Suppressor macrophage treated with lipopolysaccharide for 4 hours (primary cell): ENCODE measurements at places on chromosomes 6 and 20.

GRCh38 chr20:13863244-13863643 is 78.4 kb downstream of the NDUFAF5 start:
- DNase-seq: peak; percentile 75

DNA sequence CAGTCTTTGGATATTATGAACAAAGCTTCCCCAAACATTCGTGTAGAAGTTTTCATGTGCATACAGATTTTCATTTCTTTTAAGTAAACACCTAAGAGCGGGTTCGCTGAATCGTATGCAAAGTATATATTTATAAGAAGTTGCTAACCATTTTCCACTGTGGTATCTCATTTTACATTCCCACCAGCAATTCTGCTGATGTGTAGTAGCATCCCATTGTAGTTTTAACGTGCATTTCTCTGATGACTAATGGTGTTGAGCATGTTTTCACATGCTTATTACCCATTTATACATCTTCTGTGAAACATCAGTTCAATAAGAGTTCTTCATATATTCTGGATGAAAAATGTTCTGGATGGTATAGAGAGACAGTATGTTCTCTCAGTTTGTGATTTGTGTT is 97.4 kb downstream of the IYD start:
- DNase-seq: no peak

DNA sequence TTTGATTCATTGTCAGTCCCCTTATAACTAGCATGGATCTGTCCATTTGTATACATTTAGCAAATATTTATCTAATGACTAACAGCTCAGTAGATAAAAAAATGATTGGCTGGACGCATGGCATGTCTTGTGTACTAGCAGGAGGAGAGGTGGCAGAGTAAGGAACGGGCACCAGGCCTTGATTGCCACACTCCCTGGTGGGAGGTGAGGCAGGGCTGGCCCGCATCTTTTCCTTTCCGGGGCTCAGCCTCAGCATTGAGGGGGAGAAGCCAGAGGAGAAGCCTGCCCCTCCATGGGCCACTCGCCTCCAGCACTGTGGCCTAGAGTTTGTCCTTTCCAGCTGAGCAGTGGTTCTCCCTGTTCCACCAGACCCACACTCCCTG is 84.9 kb upstream of the TMEM181 start:
- DNase-seq: no peak

GRCh38 chr20:10644458-10645204 is 29.2 kb downstream of the JAG1 start:
- DNase-seq: no peak

GRCh38 chr20:16209951-16210361 is 363.3 kb downstream of the KIF16B start:
- no peak for DNase-seq

GRCh38 chr6:40719671-40720374 is 132.7 kb upstream of the LRFN2 start:
- peak; percentile 78 for DNase-seq

- DNase-seq: peak; percentile 6
These were observed 703 bp downstream of the EPHA7 start for GRCh38 chr6:93418408-93419303.

DNA sequence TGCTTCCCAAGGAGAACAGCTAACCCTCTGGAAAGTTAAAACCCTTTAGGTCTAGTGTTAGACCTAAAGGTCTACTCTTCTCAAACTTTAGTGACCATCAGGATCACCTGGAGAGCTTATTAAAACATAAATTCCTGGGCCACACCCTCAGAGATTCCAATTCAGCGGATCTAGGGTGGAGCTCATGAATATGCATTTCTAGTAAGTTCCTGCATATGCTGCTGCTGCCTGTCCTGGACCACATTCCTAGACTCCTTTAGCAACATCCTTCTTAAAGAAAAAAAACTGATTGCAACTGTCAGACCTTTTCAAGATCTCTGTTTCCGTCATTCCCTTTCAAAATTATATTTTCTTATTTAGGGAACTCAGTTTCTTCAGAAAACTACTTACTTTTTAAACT is 31.2 kb downstream of the SNAP25 start:
- no peak for DNase-seq

GRCh38 chr20:59623133-59623532 is 18.8 kb downstream of the PHACTR3 start:
- DNase-seq: no peak

- no peak for DNase-seq
These were observed 742.8 kb downstream of the MAFB start for GRCh38 chr20:39946053-39946810.

DNA sequence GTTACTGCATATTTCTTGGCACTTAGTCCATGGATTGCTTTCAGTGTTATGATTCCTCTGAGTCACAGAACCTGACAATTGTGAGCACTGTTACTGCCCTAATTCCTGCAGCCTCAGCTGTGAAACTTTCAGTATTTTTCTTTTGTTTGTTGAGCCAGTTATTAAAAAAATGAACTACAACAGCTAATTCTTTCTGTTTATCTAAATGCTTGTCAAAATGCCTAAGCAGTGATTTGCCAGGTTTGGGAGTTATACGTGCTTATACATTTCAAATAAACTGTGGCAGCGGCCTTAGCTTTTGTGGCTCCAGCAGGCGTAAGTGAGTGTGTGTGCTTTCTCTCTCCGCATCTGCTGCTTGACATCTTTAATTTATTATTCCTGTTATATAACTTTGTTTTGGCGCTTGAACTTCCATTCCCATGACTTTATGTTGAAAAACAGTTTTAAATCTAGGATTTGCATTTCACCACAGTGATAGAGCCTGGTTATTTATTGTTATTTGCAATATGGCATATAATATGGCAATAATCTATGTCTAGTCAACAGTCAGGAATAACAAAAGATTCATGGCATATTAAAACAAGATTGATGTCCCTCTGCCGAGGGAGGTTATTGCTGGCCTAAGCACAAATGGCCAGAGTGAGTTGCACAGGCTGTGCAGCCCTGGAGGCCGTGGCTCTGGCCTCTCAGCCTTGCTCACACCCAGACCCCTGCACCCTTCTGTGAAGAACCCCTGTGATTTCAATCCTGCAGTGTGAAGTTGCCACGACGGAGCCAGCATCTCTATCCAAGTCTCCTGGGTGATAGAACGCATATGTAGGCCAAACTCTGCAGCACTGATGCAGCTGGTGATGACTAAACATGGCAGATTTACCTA is 303.4 kb downstream of the THBS2 start:
- no peak for DNase-seq

DNA sequence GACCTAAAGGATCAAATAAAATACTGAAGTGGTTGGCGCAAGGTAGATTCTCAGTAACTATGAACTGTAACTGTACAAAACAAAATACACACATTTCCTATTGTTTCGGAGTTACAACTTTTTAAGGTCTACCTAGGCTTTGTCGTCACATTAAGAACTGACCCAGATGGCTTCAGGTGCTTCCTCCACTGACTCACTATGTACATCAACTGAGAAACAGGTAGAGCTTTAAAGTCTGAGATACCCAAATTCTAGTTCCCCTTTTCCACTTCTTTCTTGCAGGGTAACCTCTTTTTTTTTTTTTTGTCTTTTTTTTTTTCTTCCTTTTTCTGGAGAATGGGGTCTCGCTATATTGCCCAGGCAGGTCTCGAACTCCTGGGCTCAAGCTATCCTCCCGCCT is 5.5 kb downstream of the SNRPB start:
- DNase-seq: no peak

DNA sequence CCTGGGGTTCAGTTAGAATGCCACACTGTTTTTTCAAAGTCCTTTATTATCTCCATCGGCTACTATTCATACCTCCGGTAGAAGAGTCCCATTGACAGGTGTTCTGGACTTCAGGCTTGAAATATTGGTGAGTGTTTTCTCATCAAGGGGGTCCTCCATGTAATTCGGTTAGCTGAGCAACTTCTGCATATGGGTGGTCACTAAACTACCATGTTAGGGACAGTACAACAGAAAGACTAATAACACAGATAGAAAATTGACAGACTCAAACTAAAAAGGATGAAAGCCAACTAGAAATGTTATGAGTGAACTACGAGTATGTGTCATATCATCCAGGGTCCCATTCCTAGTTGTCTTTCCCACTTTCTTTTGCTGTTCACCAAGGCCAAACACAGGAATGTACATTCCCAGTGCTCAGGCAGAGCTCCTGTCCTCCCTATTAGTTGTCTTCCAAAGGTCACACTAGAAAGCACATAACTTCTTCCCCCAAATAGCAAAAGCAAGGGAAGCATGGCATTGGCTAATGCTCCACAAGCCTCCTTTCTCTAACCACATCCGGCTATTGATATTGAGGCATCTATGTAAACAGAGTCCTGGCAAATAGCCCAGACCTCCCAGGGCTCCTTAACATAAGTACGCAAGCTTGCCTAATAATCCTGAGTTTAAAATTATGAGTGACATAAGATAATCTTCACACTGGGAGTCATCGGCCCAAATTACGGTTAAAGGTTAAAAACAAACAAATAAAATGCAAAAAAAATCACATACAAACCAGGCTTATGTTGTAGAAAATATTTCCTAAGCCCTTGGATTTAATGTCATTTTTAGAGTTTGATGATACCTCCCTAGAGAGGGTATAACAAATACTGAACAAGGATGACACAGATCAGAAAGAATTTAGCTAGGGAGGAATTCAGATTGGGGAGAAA is 13.2 kb downstream of the CCN2 start:
- DNase-seq: no peak
